ENCODE measurements at places on chromosomes 3 and 15. TPM values are rescaled to one million over a fixed set of nuclear protein-coding genes. Genes with fewer than 3 reads are reported as not detected.
A peak's percentile ranks its signal among the peaks of the same experiment; 100 is the strongest.

GRCh38 chr3:140843656-140844055, 98.0 kb upstream of the SLC25A36 start:
- DNase-seq = no peak

GRCh38 chr3:168813225-168813802, 717.6 kb upstream of the GOLIM4 start:
- no peak for DNase-seq

- DNase-seq = no peak
These were observed 33.3 kb upstream of the GOLGA8A start for GRCh38 chr15:34470892-34471291.

DNA sequence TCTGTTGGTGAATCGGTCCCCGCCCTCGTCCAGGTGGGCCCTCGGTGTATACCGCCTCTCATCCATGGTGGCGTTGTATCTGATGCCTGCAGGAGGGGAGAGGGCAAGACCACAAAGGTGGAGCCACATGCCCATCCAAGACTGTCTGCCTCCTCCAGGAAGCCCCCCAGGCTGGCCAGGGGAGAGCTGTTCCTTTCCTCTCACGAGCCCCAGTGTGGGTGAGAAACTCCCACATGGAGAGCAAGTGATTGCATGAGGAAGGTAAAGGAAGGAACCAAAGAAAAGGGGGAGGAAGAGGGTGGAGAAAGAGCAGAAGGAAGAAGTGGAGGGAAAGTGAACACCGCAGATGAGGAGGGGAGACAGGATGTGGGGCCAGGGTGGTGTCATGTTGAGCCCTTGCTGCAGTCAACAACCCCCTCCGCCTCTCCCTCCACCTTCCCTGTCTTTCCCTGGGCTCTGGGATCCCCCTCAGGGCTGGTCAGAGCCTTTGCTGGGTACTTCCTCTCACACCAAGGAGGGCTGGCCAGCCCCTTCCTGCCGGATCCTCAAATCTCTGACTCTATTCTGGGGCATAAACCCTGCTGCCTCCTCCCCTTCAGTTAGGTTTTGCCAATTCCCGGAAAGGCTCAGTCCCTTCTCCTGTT, 49.3 kb downstream of the FEM1B start:
- peak; percentile 62 for DNase-seq

- peak; percentile 31 for DNase-seq
These were observed 90.2 kb downstream of the GHSR start for GRCh38 chr3:172357850-172358754.

GRCh38 chr15:87557881-87558280, 698.7 kb downstream of the NTRK3 start:
- DNase-seq = no peak

GRCh38 chr15:71444032-71444810, 328.9 kb downstream of the THSD4 start:
- DNase-seq = no peak

DNA sequence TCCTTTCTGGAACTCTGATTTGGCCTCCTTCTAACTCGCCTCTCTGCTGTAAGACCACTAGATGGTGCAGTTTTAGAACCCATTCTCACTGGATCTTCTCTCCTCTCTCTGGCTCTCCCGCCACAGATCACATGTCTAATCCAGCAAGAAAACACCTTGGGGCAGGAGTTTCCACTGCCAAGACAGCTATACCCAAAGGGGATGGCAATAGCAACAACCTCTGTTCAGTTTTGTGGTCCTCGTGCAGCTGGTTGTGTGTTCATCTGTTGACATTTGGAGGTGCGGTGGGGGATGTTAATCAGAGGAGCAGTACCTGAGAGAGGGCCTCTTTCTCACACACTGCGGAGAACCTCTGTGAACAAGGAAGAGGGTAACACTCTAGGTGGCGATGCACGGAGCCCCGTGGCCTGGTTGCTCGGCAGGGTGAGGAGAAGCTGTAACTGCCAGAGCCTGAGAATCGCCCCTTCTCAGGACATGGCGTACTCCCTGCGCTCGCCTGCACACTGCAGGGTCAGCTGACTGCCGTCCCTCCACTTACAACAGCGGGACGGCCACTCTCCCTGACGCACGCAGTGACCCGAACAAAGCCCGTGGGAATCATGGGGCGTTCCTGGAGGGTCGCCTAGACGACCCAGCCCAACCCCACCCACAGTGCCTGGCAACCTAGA, at the start of gene TEX55:
Gene TEX55 (plus strand): TSS at position 666 of the 668 bp plus-strand sequence. CDS start 25 bp downstream, outside the sequence.
- DNase-seq = peak; percentile 66

- DNase-seq = peak; percentile 80
These were observed 750 bp downstream of the SLC33A1 start for GRCh38 chr3:155853214-155854140.

The DPPA2 gene
- not detected for total RNA-seq

The SCAANT1 gene
- total RNA-seq = not detected

The THRB gene
- total RNA-seq = not detected

The SUSD5 gene
- total RNA-seq = not detected

The SAMMSON gene
- total RNA-seq = not detected
